ENCODE measurements at places on chromosomes 12 and 14.
A peak's percentile ranks its signal among the peaks of the same experiment; 100 is the strongest.

DNA sequence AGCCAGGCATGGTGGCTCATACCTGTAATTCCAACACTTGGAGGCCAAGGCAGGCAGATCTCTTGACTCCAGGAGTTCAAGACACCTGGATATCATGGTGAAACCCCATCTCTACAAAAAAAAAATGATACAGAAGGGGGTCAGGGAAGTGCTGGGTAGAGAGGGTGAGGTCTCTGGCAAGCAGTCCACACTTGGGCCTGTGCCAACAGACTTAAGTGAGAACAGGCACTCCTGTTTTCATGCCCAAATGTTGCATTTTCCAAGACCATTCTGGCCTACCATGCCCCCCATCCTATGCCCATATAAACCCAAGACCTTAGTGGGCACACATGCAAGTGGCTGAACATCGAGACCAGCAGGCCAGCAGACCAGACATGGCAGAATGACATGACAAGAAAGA lies 16.0 kb upstream of the CMAS start:
- no peaks in the 10 kb centered on the region for H3K36me3 ChIP-seq
- H3K4me1 ChIP-seq, result peaks cover 11% of the 10 kb centered on the region
- no peak overlapping the region for H3K4me3 ChIP-seq
- H3K27me3 ChIP-seq, result peaks cover 2% of the 10 kb centered on the region
- H3K27ac ChIP-seq, result no peak overlapping the region

- peaks cover 6% of the 10 kb centered on the region for H3K36me3 ChIP-seq
- H3K27ac ChIP-seq, result no peak overlapping the region
- H3K4me3 ChIP-seq, result no peak overlapping the region
- H3K4me1 ChIP-seq, result peaks cover 16% of the 10 kb centered on the region
Measured at GRCh38 chr14:85428926-85429325, 101.0 kb upstream of the FLRT2 start.

GRCh38 chr14:51116682-51117081 lies 21.8 kb upstream of the TRIM9 start:
- H3K4me1 ChIP-seq, result peaks cover 15% of the 10 kb centered on the region
- H3K4me3 ChIP-seq, result no peak overlapping the region
- no peak for DNase-seq
- H3K27ac ChIP-seq, result no peak overlapping the region

DNA sequence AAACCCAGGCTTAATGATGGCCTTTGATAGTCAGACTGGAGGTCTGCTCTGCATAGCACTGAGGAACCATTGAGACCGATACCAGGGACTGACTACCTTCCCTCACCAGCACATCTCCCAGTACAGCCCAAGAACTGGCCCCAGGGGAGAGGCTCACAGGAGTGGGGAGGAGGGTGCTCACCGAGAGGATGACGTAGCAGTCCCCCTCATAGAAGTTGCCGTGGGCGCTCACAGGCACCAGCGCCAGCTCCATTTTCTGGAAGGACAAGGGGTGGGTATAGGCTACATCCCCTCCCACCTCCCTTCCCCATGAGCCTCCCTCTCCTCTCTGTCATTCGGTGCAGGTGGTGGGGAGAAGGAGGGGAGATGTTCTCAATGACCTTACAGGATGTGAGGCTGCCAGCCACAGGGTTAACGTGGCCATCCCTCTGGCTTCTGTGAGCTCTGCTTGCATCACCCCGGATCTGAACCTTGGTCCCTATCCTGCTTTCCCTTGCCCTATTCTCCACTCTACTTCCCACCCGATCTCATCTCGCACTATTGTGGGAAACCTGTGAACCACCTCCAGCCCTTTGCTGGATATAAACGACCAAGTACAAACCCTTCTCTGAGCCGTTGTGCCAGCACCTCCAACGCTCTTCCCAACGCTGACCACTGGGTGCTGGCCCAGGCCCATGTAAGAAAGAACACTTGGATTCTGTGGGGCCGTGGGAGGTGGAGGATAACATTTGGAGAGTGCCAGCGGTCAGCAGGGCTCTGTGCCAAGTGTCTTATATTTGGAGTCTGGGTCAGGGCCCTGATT lies 4.4 kb downstream of the AVIL start:
- no peaks in the 10 kb centered on the region for H3K27me3 ChIP-seq
- H3K4me1 ChIP-seq, result no peaks in the 10 kb centered on the region
- no peak overlapping the region for H3K27ac ChIP-seq
- no peak overlapping the region for H3K4me3 ChIP-seq

GRCh38 chr12:32108787-32109186 lies 2.1 kb downstream of the BICD1 start:
- peak overlapping the region; percentile 41 for H3K4me3 ChIP-seq
- no peaks in the 10 kb centered on the region for H3K27me3 ChIP-seq
- peaks cover 28% of the 10 kb centered on the region for H3K4me1 ChIP-seq
- H3K36me3 ChIP-seq, result peaks cover 8% of the 10 kb centered on the region
- no peak overlapping the region for H3K27ac ChIP-seq
- no peak for DNase-seq

GRCh38 chr14:52259434-52259833 lies 8.1 kb upstream of the PTGDR start:
- H3K27me3 ChIP-seq, result peaks cover 43% of the 10 kb centered on the region
- no peak overlapping the region for H3K4me3 ChIP-seq
- H3K4me1 ChIP-seq, result no peaks in the 10 kb centered on the region
- no peak overlapping the region for H3K27ac ChIP-seq
- DNase-seq, result no peak

GRCh38 chr12:57515934-57516541 lies 4.3 kb downstream of the DDIT3 start:
- H3K27me3 ChIP-seq, result no peaks in the 10 kb centered on the region
- no peak for DNase-seq
- no peak overlapping the region for H3K4me3 ChIP-seq
- peak overlapping the region; percentile 48 for H3K27ac ChIP-seq

DNA sequence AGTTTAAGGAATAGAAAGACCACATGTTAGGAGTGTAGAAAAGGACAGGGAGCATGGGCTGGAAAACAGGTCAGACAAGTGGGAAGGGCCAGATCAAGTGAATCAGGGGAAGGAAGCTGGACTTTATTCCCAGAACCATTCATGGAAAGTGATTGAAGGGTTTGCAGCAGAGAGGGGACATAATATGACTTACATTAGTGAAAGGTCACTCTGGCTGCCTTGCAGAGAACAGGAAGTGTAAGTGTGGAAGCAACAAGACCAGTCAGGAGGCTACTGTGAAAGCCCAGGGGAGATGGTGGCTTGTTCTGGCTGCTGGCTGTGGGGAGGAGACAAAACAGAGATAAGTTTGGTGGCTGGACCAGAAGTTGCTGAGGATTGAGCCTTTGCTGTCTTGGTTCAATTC lies 69.1 kb downstream of the VCPKMT start:
- no peak for DNase-seq
- H3K4me1 ChIP-seq, result peaks cover 6% of the 10 kb centered on the region
- no peaks in the 10 kb centered on the region for H3K27me3 ChIP-seq

DNA sequence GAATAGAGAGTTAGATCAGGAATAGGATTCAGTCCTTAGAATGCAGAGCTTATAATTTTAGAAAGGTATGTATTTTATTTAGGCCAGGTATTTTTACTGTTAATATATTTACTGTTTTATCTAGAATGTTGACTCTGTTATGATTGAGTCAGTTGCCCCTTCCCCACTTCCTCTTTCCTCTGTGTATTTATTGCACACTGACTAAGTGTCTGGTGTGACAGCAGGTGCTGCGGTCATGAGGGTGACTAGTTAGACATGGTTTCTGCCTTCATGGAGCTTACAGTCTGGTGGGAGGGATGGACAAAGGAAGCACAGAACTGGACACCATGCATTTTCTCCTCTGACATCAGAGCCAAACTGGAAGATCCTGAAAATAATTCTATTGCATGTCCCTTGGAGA lies 159.8 kb downstream of the CACNA1C start:
- H3K27me3 ChIP-seq, result no peaks in the 10 kb centered on the region
- no peak overlapping the region for H3K4me3 ChIP-seq
- DNase-seq, result no peak
- H3K4me1 ChIP-seq, result peaks cover 34% of the 10 kb centered on the region

DNA sequence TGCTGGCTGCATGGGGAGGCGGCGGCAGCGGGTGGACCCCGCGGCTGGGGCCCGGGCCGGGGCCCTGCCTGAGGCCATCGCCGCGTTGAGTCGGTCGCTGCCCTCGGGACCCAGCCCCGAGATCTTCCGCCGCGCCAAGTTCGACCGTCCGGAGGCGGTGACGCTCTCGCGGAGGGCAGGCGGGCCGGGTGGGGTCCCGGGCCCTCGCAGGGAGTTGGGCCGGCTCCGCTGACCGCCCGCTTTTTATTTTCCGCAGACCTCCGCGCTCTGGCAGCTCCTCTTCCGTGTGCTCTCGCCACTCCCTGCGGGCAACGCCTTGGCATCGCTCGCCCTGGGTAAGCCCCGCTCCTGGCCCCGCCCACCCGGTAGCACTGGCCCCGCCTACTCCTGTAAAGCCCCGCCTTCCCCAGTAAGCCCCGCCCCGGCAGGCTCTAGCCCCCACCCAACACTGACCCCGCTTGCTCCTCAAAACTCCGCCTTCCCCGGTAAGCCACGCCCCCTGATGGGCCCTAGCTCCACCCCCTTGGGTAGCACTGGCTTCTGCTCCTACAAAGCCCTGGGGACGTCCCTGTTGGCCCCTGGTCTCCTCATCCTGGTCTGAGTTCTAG lies 424 bp downstream of the TEDC1 start:
- H3K27ac ChIP-seq, result peak overlapping the region; percentile 83
- no peak for DNase-seq
- H3K4me1 ChIP-seq, result peaks cover 17% of the 10 kb centered on the region
- peaks cover 20% of the 10 kb centered on the region for H3K27me3 ChIP-seq

DNA sequence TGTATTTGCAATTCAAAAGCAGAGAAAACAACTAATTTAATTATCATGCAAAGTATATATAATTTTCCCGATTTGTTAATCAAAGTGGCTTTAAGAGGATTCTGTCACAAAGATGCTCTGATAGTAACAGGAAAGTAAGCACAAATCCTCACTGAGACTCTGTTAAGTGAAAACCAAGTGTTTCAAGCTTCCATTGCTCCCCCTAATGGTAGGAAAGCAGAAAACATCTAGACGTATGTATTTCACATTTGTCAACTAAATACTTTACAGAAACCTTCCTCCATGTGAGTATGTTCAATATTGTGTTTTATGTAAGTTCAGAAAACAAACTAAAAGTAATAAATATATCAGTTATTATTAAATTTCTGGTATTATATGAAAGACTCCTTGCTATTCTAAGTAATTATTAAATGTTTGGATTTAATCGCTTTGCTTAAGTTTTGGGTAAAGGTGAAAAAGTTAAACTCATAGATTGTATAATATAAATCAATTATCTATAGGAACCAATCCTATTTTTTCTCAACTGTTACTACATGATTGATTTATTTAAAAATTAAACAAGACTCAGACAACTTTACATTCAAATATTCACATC lies 1.5 kb upstream of the NTS start:
- no peaks in the 10 kb centered on the region for H3K36me3 ChIP-seq
- H3K4me1 ChIP-seq, result peaks cover 6% of the 10 kb centered on the region
- DNase-seq, result no peak

- DNase-seq, result peak; percentile 29
- H3K36me3 ChIP-seq, result peaks cover 6% of the 10 kb centered on the region
- no peaks in the 10 kb centered on the region for H3K4me1 ChIP-seq
- H3K27ac ChIP-seq, result no peak overlapping the region
- no peaks in the 10 kb centered on the region for H3K27me3 ChIP-seq
Measured at GRCh38 chr14:105882626-105883025, 356.2 kb downstream of the TMEM121 start.

All from mesothelial cell of epicardium (in vitro differentiated cells).